ENCODE measurements at places on chromosomes 6 and 20.

DNA sequence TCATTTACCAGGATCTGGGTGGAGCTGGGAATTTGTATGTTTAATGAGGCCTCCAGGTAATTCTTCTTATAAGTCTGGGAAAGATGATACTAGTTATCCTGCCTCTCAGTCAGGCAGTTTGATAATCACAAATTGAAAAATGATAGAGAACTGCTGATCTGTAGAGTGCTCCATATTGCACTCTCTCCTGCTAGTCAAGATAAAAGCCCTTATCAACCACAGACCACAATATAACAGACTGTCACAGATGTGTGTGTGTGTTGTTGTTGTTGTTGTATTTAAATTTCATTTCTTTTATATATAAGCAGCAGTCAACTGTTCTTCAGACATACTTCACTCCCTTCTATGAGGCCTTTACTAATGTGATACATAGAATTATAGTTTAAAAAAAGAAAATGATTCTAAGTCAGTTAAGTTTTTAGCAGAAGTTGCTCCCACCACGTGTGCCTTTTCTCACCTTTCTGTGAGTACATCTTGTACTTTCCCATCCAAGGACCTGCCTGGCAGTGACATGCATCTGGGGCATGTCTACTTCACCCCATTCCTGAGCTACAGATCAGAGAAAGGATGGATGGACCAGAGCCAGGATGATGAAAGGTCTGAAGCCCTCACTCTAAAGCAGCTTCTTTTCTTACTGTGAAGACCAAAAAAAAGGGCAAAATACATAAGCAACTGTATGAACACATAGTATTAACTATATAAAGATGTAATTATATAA, 29.8 kb downstream of the TENT5A start:
- no peak for DNase-seq

GRCh38 chr20:61710108-61710507, 355.6 kb downstream of the TAF4 start:
- DNase-seq: no peak

DNA sequence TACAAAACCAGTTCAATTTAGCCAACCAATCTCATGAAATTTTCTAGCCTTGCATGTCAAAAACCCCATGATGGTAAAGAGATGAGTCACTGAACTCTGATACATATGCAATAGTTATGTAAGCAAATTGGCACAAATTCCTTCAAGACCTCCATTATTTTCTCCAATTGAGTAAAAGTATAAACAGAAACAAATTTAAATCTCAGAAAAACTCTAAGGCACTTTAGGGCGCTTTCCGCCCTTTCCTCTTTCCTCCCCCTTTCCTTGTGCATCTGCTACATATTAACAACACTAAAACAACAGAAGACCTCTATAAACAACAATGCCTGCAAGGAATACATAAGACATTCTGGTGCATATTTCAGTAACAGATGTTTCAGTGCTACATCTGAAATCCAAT, 48.5 kb downstream of the KIF13A start:
- peak; percentile 17 for DNase-seq

GRCh38 chr20:57546956-57547649, 13.8 kb upstream of the PCK1 start:
- DNase-seq: no peak

DNA sequence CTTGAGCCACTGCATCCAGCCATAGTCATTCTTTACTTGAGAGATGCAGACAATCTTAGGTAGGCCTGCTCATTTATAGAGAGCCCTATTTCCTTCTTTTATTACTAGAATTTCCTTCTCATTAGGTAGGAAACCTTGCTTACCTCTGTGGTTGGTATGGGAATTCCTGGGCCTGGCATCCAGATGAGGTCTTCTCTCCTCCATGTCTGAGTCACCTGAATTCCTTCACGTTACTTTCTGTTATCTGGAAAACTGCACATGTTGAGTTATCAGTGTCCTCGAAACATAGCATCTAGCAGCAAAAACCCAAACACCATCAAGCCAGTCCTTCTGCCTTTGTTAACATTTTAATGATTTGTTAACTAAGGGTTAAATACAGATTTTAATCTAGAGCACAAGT, 2.2 kb downstream of the ZNFX1 start:
- DNase-seq: no peak

GRCh38 chr6:19836799-19837510, at the start of gene ID4:
Gene ID4, plus strand, starts transcription at chr6:19837370. Its CDS starts 385 bp downstream, at chr6:19837755.
- DNase-seq: peak; percentile 85

- DNase-seq: no peak
These were observed 9.8 kb upstream of the TASP1 start for GRCh38 chr20:13648291-13649228.

GRCh38 chr6:134550604-134551003, 232.7 kb upstream of the SGK1 start:
- no peak for DNase-seq

- no peak for DNase-seq
These were observed 1.9 kb downstream of the GDF5 start for GRCh38 chr20:35436177-35436573.

GRCh38 chr6:132298344-132298949, 102.8 kb downstream of the MOXD1 start:
- no peak for DNase-seq

DNA sequence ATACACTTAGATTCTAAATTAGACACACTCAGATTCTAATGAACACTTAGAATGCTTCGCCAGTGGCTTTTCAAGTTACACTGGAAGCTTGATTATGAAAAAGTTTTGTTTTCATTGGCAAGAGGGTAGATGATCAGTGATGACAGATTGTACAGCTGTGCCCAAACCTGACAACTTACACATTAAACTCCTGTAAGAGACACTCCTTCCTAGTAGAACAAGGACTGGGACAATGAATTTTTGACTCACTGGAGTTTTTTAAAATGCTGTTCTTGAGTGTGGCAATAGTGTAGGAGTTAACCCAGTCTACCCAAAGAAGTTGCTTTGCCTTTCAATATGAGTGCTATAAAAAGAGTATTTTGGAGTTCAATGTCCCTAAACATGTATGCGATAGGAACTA, 140.8 kb downstream of the SLC16A10 start:
- no peak for DNase-seq

- no peak for DNase-seq
These were observed 51.4 kb downstream of the TGM2 start for GRCh38 chr20:38113401-38114325.

GRCh38 chr6:71983131-71983530, 96.8 kb downstream of the RIMS1 start:
- no peak for DNase-seq

GRCh38 chr6:109360791-109361190, 21.5 kb downstream of the CD164 start:
- no peak for DNase-seq

- no peak for DNase-seq
These were observed 166.4 kb upstream of the UST start for GRCh38 chr6:148580442-148580841.

DNA sequence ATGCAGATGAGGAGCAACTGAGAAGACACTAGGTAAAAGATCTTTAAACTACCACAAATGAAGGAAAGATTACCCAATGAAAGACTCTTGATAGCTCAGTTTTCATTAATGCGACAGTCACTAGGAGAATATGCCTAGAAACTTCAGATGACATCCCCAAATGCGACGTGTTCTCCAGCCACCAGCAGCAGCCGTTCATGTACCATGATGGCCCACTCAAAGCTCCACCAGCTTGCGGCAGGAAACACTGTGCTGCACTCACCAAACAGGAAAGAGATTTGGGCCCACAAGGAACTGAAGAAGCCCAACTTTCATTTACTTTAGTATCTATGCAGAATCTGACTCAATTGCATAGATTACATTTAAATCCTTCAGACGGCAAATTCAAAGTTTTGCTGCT, 7.5 kb downstream of the DIDO1 start:
- no peak for DNase-seq

- no peak for DNase-seq
These were observed 23.0 kb downstream of the PYGB start for GRCh38 chr20:25270829-25271251.

GRCh38 chr6:153425536-153425935, 294.5 kb upstream of the RGS17 start:
- no peak for DNase-seq

GRCh38 chr6:56744528-56744927, 101.8 kb upstream of the DST start:
- DNase-seq: no peak

DNA sequence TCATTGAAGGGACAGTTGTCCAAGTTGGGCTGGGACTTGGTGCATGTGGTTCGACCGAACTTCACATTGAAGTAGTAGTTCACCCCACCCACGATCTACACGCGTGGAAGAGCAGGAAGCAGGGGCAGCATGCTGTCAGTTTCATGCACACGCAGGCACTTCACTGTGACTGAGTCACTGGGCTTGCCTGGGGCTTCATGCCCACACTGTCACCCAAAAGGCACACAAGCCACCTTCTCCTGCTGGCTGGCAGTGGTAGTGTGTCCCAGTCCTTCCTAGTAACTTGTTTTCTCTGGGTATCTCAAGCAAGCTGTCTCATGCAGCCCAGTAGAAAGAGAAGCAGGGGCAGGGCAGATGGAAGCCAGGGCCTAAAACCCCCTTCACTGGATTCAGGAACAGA, 2.0 kb downstream of the CST5 start:
- DNase-seq: no peak

DNA sequence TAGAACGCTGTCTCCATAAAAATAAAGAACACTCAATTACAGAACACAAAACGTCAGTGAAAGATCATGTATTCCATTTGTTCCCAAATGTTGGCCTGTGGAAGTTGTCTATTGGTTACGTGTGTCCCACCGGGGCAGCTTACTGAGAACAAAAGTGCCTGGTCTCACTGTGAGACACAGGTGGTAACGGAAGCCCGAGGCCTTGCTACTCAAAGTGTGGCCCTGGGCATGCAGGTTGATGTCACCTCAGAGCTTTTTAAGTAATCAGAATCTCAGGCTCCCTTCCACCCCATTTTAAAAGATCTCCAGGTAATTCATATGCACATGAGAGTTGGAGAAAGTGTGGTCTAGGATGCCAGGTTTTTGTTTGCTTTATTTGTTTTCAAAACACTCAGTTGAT, 422.5 kb upstream of the OPRM1 start:
- DNase-seq: no peak

DNA sequence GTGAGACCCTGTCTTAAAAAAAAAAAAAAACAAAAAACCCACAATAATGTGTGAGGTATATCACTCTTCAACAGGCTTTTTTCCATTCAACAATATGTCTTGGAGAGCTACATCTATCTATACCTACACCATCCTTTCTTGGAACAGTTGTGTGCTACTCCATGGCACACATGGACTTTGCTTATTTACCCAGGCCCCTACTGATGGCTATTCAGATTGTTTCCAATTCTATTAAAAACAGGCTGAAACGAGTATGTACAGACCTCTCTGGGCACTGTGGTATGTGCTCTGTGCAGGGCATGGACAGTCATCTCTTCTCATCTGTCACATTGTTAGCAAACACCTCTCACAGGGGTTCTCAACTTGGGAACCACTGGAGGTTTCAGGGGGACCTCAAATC, 28.1 kb downstream of the MRPL14 start:
- DNase-seq: no peak

- no peak for DNase-seq
These were observed 28.0 kb downstream of the RREB1 start for GRCh38 chr6:7135755-7136154.

DNA sequence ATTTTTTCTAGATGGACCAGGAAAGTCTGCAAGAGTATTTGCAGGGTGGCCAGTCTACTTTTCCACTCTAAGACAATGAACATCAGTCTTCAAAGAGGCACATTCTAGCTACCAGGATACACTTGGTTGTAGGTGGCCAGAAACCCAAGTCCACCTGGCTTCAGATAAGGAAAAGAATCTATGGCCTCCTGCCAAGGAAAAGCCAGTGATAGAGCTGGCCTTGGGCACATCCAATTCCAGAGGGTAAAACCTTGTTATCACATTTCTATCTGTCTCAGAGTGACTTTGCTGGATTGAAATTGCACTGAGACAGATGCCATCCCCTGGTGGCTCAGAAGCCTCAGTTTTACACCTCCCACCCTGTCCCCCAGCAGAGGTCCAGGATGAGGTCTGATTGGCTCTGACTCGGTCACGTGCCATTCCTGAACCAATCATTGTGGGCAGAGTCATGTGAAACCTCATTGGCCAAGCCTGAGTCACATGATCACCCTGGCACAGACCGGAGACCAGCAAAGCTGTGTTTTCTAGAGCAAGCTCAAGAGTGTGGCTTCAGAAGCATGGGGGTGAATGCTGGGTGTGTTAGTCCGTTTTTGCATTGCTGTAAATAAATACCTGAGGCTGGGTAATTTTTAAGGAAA, 497.4 kb upstream of the SULF2 start:
- DNase-seq: no peak

DNA sequence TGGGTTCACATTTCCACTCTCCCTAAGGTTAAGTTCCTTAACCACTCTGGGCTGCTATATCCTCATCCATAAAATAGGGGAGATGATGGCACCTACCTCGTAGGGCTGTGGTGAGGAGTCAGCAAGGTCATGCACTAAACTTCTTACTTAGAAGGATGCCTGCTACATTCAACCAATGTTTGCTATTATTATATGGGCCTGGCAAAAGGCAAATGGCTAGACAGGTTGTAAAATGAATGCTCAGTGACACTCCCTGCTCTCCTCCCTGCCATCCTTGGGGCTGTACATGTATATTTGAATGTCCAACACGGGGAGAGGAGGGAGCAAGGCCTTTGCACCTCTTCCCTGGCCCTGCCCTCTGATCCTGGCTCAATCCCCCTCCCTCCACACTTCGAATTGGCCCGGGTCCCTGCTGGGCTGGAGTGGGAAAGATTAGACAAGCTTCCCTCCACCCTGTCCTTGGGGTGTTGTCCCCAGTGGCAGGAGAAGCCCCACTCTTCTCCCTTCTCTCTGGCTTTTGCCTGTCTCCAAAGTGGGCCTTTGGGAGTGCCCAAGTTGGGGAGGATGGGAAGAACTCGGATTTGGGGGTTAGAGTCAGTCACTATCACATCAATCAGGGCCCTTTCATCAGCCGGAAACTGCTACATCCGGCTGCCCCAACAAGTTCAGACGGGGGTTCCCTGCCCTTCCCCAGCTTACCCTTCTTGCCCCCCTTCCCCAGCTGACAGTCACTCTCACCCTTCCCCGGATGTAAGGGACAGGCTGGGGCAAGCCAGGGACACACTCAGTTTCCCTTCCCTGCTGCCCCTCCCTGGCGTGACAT, 36.3 kb upstream of the VEGFA start:
- no peak for DNase-seq

GRCh38 chr6:167710363-167710920, 116.3 kb upstream of the AFDN start:
- DNase-seq: no peak

GRCh38 chr6:150427037-150427602, 58.3 kb downstream of the IYD start:
- no peak for DNase-seq

DNA sequence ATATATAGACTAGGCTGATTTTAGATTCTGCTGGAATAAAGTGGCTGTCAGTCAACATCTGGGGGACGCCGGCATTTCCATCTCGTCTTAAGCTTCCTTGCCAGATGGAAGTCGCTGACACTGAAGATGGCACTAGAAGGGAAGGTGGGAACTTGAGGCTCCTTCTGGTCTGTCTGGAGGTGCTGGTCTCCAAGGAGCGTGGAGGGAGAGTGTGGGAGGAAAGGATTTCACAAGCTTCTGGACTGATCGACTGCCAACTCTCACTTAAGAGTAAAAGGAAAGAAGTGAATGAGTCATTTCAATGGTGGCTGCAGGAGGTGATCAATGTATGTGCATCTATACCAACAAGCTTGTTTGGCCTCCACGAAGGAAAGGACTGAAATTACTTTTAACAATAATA, 40.4 kb downstream of the DUSP22 start:
- DNase-seq: no peak

- DNase-seq: no peak
These were observed 267.2 kb upstream of the TCF21 start for GRCh38 chr6:133621751-133622150.

GRCh38 chr6:54716877-54717276, 129.7 kb upstream of the FAM83B start:
- no peak for DNase-seq

Measured in NCI-H524 treated with DMSO at 0.1 percent for 48 hours (cell line).